Fibroblast of the conjunctiva (primary cell): ENCODE measurements at places on chromosomes 6 and 20.

DNA sequence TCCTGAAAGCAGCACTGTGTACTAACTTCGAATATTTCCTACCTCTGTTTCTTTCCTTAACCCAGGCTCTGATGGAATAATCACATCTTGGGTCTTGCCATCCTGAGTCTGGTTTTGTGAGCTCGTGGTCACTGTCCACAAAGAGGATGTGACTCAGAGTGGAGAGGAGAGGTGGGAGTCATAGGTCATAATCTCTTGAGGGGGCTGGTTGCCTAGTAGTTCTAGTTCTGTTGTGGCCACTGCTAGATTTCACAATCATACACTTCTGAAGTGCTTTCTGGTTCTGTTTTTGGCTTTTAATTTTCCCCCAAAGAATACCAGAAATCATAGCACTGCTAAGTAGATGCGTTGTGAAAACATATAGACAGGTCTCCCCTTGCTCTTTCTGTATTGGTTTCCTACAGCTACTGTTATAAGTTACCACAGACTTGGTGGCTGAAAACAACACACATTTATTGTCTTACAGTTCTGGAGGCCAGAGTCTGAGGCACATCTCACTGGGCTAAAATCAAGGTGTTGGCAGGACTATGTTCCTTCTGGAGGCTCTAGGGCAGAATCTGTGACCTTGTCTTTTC is 102.8 kb downstream of the NRSN1 start:
- peak; percentile 46 for DNase-seq

DNA sequence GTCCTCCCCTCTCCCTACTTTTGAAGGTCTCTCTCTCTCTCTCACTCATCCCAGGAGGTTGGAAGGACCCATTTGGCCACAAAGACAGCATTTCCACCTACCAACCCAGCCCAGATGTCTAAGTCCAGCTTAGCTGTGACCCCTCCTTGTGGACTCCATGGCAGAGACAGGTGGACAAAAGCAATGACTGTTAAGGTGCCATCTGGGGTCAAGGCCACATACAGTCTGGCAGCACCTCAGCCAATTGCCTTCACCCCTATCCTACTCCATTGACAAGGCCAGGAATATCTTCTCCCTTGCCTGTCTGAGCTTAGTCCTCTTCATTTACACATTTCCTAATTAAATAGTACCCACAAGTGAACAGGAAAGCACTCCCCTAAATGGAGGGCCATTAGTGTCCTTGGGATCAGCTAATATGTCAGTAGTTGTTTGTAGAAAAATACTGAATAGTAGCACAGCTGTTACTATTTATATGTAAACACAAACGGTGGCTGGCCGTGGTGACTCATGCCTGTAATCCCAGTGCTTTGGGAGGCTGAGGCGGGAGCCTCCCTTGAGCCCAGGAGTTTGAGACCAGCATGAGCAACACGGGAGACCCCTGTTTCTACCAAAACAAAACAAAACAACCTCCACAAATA is 28.8 kb downstream of the GCM1 start:
- peak; percentile 28 for DNase-seq

GRCh38 chr20:61278296-61278695 is 26.2 kb downstream of the CDH4 start:
- DNase-seq = no peak

DNA sequence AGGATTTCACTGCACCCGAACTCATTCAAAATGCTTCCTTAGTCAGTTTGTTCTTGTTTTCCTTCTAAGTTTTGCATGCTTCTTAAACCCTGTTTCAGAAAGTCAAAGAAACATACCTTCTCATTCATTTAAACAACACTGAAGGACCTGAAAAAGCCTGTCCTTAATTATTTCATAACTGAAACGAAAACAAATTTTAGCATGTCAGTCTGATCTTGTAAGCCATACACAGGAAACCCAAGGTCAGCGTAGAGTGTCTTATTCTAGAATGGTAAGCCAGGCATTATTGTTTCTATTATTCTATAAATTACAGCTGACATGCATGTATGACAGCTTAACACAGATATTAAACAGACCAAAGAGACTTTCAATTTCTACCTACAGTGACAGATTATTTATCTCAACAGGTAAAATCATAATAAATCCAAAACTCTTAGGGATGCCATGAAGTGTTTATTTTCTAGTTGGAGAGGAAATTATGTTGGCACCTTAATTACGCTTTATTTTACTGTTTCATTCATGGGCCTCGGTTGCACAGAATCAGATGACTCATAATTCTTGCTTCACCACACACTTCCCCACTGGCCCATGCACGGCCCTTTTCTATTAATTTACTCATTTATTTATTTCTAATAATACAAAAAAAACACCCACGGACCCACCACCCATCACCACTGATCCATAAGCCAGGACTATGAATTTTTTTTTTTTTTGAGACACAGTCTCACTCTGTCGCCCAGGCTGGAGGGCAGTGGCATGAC is 39.3 kb upstream of the DUSP22 start:
- no peak for DNase-seq

GRCh38 chr20:45014671-45015415 is 48.5 kb downstream of the STK4 start:
- DNase-seq = peak; percentile 66

GRCh38 chr20:49112596-49113274 is 66.6 kb downstream of the CSE1L start:
- no peak for DNase-seq

DNA sequence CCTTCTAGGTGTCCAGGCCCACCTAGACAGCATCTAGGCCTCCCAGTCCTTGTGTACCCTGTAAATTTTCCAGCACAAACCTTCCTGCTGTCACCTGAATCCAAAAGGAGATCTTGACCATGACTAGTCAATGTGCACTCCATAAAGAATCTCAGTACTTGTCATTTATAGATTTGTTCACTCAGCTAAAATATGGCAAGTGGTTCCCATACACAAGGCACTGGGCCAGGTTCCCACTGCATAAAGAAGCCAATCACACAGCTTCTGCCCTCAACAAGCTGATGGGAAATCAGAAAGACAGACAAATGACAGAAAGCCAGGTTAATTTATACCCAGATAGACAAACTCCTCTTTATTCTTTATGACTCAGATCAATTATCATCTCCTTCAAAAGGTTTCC is 526.8 kb downstream of the CD83 start:
- no peak for DNase-seq

DNA sequence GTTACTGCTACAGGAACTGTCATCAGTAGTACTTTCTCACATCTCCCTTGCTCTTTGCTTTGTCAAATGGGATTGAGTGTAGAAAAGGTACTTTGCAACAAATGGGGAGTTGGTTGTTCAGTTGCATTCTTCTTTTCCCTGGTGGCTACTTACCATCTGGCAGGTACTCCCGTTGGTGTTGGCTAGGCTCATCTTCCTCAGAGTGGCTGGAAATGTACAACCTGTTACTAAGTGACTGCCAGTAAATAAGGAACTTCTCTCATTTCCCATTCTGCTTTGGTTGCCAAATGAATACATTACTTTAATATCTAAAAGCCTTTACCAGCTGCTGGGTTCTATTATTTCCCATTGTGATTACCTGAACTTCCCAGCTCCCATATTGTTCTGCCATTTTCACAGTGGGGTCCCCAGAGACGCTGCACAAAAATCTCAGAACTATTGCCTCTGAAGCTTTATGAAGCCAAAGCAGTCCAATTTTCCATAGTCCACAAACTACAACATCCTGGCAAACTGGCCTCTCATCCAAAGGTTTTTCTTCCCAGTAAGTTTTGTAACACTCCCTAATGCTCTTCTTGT is 229.7 kb upstream of the HTR1E start:
- no peak for DNase-seq

DNA sequence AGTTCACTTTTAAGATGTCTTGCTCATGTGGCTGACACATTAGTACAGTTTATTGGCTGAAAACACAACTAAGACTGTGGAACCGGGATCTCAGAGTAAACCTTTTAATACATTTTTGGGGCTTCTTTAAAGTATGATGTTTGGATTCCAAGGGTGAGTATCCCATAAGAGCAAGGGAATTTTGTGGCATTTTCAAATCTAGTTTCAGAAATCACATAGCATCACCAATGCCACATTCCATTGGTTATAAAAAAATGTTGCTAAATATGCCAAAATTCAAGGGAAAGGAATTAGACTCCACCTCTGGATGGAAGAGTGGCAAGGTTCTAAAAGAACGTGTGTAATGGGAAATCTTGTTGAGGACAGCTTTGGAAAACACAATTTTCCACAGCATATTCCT is 338.6 kb downstream of the COL12A1 start:
- no peak for DNase-seq

DNA sequence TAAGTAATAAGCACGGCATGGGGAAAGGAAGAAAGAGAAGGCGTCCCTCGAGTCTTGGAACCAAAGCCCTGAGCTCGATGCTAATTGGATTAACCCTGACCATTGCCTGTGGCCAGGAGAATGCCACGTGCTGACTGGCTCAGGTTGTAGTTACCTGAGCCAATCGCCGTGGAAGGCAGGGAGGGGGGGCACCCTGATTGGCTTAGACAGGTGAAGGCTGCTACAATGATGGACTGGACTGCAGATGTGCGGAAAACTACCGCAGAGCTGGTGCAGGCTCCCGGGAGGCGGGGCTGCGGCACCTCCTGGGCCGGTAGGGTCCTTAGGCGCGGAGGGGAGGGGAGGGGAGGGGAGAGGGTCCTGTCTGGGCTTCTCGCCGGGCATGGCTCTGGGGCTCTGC is 121.3 kb downstream of the TFAP2C start:
- no peak for DNase-seq

DNA sequence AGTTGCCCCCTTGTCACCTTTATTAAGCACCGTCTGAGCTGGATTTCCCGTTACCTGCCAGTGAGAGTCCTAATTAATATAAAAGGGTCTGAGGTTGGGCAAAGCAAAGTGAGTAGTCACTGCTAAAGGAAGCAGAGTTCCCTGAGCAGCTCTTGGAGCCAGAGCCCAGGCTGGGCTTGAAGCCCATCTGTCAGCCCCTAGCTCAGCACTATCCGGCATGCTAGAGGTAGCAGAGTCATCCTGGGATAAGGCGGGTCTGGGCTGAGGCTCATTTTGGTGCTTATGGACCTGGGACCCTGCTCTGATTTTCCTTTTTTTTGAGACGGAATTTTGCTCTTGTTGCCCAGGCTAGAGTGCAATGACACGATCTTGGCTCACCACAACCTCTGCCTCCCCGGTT is 46.2 kb downstream of the ADNP start:
- no peak for DNase-seq

GRCh38 chr6:130863415-130864230 is 36.4 kb downstream of the SMLR1 start:
- DNase-seq = no peak

- peak; percentile 85 for DNase-seq
Measured at GRCh38 chr20:362271-363254, 15.7 kb downstream of the NRSN2 start.

- no peak for DNase-seq
Measured at GRCh38 chr20:1663917-1664316, 6.3 kb upstream of the SIRPG start.

DNA sequence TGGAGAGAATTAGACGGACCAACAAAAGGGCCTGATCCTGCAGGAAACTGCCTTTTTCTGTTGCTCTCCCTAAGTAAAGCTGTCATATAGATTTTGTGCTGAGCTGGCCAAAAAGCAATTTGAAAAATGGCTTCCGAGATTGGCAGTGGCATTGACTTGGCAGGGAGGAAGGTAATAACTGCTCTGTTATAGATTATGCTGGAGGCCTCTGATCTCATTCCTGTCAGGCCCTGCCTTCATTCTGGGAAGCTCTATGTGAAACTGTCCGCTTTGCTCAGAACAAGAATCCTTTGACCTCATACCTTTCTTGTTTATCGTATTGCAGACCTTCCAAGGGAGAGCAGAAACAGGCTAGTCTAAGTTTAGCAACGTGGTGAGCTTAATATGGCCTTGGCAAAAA is 234.4 kb downstream of the PHACTR1 start:
- no peak for DNase-seq

DNA sequence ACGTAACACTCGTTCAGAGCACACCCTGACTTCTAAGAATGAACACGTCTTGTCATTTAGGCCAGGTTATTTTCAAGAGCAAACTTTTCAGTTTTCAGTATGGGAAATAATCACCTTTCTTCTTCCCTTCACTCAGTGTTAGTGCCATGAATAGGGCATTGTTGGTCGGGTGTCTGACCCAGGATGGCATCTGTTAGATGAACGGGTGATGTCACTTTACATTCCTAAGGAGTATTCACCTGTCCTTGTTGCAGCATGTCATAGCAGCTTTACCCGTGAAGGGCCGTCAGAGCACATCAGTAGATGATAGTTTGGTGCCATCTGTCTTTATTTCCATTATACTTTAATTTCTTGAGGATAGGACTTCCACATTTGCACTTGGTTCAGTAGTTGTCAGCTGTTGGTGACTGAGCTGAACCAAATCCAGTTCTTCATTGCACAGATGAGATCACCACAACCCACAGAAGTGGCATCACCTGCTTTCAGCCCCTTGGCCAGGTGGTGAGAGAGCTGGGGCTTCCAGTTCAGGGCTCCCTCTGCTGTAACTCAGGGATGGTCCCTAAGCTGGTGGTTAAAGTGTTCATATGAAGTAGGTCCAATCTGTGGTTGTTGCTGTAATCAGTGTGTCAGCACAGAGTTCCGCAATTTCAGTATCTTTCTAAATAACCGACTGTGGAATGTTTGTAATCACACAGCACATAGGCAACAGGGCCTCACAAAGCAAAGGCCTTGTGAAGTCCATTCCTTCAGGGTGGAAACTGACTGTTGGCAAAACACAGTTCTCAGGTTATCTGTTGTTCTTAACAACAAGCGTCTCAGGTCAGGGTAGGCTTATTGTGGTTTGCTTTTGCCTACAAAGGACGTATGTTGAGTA is 68.2 kb downstream of the FAM120B start:
- DNase-seq = no peak

DNA sequence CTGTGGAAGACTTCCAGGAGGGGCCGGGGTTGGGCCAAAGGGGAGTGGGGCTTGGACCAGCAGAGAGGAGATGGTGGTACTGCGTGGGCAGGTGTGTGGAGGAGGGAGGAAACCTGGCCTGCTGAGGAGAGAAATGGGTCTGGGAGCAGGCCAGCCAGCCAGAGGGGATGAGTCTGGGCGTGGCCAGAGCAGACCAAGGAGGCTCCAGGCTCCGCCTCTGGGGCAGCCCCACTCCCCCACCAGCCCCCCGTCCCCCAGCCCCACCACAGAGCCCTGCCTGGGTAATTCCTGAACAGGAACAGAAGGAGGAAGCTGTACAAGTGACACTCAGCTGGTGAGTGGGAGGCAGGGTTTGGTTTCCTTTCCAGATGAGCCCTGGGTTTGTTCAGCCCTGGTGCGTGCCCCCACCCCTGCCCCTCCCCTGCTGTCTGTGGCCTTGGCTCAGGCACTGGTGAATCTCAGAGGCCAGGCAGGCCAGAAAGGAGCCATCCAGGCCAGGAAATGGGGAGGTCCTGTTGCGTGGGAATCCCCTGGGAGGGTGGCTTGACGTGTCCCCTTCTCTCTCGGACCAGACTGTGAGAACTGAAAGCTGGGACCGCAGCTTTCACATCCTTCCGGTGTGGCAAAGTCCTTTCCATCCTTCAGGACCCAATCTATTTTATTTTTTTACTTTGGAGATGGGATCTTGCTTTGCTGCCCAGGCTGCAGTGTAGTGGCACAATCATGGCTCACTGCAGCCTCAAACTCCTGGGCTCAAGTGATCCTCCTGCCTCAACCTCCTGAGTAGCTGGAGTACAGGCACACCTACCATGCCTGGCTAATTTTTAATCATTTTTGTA is 9.4 kb upstream of the SRC start:
- DNase-seq = no peak

GRCh38 chr20:45538209-45538799 is 978 bp downstream of the WFDC6 start:
- no peak for DNase-seq
